AG10803 (cell line): ENCODE measurements at places on chromosomes 2 and 18.

DNA sequence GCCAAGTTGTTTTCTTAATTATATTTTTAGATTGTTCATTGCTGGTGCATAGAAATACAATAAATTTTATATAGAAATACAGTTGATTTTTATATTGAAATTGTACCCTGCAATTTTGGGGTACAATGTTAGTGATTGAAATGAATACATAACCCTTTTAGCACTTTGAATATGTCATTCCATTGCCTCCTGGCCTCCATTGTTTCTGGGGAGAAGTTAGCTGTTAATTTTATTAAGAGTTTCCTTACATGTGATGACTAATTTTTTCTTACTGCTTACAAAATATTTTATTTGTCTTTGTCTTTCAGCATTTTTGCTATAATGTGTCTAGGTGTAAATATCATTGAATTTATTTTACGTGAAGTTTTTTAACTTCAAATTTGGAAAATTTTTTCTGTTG is 176.5 kb upstream of the DCC start:
- no peak for DNase-seq

- no peak for DNase-seq
These were observed 16.9 kb downstream of the HS1BP3 start for GRCh38 chr2:20633794-20634506.

DNA sequence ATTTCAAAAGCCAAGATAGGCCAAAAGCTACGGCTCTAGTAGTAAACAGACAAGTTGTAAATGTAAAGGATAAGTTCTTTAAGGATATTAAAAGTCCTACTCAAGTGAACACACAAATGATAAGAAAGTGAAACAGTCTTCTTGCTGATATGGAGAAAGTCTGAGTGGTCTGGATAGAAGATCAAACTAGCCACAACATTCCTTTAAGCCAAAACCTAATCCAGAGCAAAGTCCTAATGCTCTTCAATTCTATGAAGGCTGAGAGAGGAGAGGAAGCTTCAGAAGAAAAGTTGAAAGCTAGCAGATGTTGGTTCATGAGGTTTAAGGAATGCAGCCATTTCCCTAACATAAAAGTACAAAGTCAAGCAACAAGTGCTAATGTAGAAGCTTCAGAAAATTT is 111.7 kb upstream of the ZEB2 start:
- no peak for DNase-seq

- DNase-seq, result no peak
These were observed 1474.2 kb upstream of the CELF4 start for GRCh38 chr18:39039813-39040212.

DNA sequence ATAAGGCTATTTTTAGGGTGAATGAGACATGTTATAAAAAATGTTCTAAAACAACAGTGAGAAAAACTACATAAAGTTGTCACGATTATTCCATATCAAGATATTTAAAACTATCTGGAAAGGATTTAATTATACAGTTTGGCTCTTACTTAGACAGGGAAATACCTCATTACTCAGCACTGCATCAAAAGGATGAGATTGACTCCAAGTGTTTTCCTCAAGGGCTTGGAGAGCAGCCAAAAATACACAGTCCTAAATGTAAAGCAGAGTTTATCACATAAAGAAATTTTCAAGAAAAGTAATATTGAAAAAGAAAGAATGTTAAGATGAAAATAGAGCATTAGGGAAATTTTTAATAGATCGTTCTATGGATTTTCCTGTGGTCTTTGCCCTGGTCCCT is 285.5 kb upstream of the NETO1 start:
- peak; percentile 1 for DNase-seq

GRCh38 chr18:75297731-75298130 is 87.1 kb downstream of the TSHZ1 start:
- peak; percentile 37 for DNase-seq

DNA sequence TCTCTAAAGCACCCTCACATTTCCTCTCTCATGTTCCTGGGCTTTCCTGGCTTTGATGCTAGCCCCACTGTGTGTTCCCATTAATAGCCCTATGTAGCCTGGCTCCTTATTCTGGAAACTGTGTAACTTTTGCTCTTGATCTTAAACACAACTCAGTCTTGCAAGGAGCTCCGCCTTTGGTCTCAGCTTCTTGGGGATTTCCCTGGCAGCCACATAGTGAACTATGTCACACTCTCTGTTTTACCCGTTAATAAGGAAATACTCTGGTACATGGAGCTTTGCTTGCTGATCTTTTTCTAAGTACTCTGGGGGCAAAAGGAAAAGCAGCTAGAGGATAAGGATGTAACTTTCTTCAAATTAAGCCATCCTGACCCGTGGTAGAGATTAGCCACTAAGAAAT is 259.3 kb downstream of the NEDD4L start:
- DNase-seq, result no peak

DNA sequence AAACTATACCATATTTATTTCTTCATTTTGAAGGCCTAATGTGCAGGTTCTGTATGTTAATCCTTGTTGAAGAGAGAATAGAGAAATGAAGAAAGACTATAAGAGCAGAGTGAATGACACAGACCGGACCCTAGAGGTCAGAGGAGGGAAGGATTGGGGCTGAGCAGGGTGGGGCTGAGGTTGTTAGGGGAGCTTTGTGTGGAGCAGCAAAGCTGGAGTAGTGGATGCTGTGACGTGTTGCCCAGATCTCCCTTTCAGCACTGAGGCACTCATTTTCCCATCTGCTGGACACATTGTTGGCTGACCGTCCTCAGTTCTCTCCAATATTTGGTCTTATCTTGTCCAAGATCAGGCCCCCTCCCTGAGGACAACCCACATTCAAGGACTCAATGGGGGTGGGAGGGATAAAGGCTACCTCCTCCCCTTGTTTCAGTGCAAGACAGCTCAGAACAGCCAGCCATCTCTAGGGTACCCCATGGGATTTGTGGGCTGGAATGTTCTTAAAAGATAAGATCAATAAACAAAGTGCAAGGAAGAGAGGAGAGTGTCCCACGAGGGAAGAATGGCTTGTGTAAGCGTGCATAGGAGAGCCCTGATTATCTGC is 143.6 kb downstream of the TDRD15 start:
- no peak for DNase-seq

DNA sequence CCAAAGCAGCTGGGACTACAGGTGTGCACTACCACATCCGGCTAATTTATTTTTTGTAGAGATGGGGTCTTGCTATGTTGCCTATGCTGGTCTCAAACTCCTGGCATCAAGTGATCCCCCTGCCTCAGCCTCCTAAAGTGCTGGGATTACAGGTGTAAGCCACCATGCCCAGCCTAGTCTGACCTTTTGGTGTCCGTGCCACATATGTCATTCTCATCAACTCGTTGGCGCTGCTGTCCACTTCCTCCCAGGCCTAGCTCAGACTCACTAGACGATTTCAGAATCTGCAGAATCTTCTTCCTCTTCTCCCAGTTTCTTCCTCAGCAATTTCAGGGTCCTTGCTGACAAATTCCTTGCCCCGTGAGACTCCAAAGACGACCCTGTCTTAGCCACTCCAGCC is 39.8 kb upstream of the DNMT3A start:
- no peak for DNase-seq

- no peak for DNase-seq
These were observed 104.8 kb upstream of the TGFA start for GRCh38 chr2:70658476-70658875.

DNA sequence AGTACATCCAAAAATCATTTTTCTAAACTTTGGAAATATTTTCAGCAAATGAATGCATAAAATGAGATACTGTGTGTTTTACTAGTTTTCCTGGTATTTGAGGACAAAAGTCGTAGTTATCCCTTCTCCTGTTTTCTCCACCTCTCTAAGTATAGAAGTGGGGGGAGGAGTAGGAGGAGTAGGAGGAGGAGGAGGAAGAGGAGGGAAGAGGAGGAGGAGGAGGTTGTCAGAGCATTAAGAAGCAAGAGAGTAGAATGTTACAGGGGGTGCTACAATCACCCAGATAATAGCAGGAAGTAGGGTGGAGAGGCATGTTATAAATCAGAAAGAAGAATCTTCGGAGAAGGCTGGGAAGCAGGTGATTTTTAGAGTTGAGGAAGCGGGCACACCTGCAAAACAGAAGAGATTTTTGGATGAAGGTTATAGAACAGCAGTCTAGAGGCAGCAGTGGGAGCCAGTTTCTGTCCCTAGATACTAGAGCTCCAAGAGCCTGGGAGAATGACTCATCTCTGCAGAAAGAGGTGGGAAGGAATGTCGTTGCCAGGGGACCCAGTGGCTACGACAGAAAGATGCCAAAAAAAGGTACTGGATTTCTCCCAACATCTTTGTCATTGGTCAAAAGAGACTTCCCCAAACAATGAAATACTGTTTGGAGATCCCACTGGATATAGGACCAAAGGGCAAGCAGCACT is 44.2 kb upstream of the AQP4 start:
- DNase-seq, result no peak

GRCh38 chr2:181005809-181006208 is 25.4 kb downstream of the UBE2E3 start:
- no peak for DNase-seq

- DNase-seq, result peak; percentile 34
These were observed 41.0 kb downstream of the LPIN2 start for GRCh38 chr18:2971741-2972552.

DNA sequence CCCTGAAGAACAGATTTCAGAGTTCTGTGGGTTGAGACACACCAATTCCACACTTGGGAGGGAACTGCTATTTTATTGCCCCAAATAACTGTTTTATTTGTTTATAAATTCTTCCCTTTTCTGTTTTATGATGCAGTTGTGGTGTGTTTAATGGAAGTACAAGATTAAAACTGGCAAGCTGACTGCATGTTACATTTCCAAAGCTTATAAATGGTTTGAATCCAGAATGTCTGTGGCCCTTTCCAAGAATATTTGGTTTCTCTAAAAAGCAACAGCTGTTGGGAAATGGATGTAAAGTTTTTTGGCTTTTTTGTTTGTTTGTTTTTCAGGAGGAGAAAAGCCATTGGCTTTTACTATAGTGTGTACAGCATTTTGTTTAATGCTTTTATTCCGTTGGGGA is 234.5 kb downstream of the MTX2 start:
- peak; percentile 58 for DNase-seq

DNA sequence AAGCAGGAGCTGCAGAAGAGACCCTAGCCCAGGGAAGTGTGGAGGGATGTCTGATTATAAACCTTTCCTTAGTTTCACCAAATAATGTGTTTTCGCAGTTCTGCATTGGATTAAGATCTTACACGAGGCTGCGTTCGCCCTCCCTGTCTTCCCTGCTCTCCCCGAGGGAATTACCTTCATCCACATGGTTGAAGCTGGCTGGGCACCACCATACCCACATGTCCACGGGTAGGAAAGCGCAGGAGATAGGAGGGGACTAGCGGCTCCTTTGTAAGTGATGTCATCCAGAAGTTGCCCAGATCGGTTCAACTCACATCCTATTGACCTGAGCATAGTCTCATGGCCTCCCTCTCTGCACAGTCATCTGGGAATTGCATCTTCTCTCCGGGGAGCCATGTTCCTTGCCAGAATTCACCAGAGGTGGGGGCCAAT is 1.1 kb downstream of the TTL start:
- DNase-seq, result peak; percentile 51

DNA sequence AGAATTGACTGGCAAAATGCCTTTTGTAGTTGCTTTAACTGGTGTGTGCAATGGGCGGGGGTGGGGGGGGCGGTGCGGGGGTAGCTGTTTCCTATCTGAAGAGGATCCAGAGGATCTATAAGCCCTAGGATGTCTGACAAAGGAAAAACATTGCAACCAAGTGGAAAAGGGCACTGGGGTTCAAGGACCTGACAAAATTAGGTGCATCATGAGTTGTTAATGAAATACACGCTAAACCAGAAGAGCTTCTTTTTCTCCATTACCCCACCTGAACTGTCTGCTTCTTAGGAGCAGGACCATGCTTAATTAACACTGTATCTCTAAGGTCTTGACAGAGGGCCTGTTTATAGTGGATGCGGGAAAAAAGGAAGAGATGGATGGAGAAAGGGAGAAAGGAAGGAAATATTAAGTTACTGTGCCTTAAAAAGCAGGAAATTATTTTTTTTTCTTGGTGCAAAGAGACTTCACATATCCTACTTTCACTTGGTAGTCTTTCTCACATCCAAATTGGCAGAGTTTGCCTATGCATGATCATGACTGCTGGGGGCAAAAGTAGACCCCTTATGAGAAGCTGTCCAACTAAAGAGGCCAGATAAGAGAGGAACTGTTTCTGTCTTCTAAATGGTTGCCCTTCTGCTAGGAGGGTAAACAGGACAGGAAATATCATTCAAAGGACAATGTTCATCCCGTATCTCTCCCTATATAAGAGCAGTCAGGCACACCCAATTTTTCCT is 4.6 kb downstream of the RND3 start:
- peak; percentile 44 for DNase-seq

DNA sequence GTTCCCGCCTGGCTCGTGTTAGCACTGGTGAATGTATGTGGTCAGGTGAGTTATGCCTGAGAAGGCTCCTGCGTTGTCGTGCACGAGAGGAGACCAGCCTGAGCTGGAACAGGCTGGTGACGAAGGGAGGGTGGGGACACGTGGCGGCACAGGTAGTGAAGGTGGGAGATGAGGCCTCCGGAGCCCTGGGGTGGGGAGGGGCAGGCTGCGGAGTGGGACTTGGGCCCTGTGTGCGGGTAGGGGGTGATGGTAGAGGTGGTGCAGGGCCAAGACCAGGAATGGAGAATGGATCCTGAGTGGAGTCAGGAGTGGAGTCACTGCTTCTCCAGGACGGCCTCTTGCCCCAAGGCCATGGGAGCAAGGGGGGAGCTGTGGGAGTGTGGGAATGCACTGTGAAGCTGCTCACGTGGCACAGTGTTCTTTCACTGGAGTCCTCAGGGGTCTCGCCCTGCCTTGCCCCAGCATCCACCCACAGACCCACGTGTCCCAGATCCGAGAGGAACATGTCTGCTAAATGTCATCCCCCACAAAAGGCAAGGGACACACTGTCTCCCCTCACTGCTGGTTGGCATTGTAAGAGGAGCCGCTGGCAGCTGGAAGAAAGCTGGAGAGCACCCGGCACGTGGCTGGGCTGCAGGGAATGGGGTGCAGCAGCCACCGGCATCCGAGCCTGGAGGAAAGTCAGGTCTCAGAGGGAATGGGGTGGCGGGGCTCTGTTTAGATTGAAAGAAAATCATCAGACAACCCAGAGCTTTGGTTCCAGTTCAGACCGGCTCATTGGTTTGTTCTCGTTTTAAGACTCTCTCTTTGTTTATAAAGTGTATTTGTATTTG is 63.7 kb downstream of the CYP26B1 start:
- DNase-seq, result no peak

- no peak for DNase-seq
These were observed 5.4 kb upstream of the YIPF4 start for GRCh38 chr2:32272279-32272678.

GRCh38 chr2:74002505-74003421 is 18.1 kb downstream of the TET3 start:
- peak; percentile 81 for DNase-seq

DNA sequence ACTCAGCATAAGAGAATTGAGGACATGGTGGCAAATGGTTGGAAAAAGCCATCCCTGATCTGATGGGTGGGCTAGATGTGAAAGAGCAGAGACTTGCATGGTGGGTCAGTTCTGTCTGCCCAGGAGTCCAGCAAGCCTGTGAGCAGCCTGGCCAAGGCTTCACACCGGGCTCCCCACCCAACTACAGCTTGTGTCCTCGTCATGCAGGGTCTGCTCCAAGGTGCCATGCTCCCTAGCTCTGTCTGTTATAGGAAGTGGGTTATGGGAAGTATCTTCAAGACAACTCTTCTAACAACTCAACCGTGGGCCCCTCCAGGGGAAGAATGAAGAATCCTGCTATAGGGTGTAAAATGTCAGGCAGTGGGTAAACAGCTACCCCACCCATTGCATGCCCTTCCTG is 97.4 kb downstream of the ADD2 start:
- DNase-seq, result no peak

- no peak for DNase-seq
These were observed 371.6 kb upstream of the LRP1B start for GRCh38 chr2:142502402-142502801.
